ENCODE measurements at places on chromosomes 2 and 18.
A peak's percentile ranks its signal among the peaks of the same experiment; 100 is the strongest.

DNA sequence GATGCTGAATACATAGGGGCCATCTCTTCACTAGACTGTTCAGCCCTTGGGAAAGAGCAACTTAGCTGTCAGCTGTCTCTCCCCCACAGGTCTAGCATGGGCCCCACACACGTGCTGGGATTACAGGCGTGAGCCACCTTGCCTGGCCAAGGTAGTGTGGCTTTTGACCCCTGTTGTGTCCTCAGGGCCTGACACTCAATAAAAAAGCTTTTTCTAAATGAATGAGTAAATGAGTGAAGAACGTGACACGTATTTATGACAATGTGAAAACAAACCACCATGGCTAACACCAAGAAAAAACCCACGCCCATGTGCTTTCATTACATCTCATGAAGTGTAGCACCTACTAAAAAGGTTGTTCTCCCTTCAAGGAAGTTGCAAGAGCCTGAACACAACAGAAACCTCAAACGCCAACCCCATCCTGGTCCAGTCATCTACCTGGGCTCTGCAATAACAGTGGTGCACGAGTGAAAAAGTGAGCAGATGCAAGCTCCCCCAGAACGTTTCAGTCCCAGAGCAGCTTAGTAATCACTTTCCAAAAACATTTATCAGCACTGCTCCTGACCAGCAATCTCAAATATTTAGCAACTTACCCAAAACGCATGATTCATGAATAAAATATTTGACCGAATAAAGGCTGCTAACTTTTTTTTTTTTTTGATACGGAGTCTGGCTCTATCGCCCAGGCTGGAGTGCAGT lies 3.4 kb downstream of the WDFY1 start:
- DNase-seq, result no peak

DNA sequence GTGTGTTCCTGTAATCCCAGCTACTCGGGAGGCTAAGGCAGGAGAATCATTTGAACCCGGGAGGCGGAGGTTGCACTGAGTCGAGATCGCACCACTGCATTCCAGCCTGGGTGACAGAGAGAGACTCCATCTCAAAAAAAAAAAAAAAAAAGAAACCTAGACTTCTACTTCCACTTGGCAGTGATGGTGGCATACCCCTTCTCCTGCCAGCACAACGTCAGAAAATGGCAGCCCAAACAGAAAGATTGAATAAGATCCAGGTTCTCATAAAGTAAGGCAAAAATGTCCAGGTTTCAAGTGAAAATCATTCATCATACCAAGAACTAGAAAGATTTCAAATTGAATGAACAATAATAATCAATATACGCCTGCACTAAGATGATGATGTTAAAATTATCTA lies 15.4 kb upstream of the ESPNL start:
- no peak for DNase-seq

DNA sequence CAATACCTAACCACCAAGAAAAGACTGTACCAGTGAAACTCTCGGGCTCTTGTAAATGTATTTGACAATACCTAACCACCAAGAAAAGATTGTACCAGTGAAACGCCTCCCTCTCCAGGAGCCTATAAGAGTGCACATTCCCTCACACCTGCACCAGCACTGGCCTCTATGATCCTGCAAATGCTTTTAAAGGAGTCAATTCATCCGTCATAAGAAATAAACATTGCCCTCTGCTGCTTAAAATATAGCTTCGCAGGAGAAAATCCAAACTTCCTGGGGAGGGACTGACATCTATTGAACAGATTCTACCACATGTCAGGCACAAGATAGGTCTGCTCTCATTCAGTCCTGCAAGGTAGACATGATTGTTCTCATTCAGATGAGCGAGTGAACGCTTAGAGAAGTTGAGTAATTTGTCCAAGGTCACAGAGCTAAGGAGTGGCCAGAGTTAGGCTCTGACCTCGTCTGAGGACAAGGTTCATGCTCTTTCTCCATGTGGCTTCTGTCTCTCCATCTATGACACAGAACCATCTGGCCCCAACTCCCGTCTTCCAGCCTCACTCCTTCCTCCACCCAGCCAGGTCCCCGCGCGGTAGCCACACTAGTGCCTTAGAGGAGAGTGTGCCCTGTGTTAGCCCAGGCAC lies 38.7 kb downstream of the MCFD2 start:
- peak; percentile 68 for DNase-seq

DNA sequence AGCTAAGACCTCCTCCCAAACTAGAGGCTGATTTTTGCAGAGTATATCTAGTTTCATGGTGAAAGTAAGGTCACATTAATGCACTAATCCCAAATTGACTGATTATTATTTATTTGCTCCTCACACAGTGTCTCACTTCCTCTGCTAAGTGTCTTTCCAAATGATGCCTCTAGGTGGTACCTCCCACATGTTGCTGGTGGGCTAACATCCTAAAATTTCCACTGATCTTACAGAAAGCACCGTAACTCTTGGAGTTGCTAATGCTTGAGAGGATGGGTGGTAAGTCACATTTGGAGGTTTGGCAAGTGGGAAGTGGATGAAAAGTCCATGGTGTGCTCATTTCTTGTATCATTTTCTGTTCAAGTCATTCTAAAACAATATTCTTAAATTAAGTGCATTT lies 428.7 kb upstream of the GYPC start:
- no peak for DNase-seq

DNA sequence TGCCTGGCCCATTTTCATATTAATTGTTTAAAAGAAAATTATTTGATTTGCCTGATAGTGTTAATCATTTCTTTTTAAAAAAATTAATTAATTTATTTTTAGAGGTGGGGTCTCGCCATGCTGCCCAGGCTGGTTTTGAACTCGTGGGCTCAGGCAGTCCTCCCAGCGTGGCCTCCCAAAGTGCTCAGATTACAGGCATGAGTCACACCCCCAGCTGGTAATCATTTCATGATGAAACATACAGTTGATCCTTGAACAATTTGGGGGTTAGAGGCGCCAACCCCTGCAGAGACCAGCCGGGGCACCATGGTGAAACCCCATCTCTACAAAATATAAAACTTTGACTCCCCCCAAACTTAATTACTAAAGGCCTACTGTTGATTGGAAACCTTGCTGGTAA lies 7.9 kb downstream of the GPN1 start:
- no peak for DNase-seq

GRCh38 chr2:141440072-141440635 lies 690.7 kb downstream of the LRP1B start:
- no peak for DNase-seq

DNA sequence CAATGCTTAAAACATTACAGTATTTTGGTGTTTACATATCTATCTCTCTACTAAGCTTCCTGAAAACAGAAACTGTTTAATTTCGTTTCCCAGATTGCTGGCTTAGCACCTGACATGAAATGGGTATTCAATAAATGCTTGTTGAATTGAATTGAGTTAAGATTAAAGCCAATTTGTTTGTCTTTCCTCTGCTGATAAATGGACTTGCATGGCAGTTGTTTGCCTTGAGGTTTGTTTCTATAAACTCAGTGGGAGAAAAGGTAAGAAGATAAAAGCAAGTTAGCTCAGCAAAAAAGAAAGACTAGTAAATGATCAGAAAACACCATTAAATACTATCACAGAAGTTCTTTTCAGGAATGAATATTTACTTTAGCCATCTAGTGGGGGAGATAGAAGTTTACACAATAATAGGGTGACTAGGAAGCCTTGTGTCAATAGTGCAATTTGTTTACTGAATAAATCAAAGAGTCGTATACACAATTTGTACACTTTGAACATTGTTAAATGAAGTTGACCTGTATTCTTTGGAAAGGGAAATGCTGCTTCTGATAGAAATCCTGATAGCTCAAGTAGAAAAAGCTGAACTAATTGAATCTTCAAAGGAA lies 754.5 kb upstream of the FAM98A start:
- no peak for DNase-seq

DNA sequence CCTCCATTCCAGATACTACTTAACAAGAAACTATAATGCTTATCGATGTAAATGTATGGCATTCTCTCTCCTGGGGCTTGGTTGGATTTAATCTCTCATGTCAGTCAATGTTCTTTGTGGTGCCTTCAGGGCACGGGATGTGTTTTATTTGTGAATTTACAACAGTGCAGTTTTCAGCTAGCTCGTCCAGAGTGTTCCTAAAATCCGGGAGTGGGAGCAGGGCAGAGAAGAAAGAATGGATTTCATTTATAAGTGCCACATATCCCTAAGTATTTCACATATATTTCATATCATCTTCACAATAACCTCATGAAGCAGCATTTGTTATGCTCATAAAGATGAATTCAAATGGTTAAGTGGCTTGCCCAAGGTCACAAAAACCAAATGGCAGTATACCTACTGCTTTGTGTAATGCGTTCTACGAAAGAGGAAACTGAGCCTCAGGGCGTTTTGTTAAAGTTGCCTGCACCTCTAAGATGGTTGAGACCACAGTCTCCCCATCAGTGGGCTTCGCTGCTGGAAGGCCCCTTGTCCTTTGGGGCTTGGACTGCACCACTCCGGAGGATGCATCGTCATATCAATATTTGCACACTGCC lies 134.7 kb upstream of the MGAT5 start:
- DNase-seq, result no peak

GRCh38 chr2:37635504-37636380 lies 35.7 kb downstream of the CDC42EP3 start:
- DNase-seq, result no peak

DNA sequence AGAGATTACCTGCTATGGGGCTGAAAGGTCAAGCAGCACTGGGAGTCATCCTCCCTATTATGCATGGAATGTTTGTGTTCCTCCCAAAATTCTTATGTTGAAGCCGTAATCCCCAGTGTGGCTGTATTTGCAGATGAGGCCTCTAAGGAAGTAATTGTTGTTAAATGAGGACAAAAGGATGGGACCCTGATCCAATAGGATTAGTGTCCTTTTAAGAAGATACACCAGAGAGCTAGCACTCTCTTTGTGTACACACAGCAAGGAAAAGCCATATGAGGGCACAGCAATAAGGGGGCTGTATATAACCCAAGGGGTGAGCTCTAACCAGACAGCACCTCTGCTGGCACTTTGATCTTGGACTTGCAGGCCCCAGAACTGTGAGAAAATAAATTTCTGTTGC lies 18.3 kb downstream of the STAM2 start:
- DNase-seq, result no peak

DNA sequence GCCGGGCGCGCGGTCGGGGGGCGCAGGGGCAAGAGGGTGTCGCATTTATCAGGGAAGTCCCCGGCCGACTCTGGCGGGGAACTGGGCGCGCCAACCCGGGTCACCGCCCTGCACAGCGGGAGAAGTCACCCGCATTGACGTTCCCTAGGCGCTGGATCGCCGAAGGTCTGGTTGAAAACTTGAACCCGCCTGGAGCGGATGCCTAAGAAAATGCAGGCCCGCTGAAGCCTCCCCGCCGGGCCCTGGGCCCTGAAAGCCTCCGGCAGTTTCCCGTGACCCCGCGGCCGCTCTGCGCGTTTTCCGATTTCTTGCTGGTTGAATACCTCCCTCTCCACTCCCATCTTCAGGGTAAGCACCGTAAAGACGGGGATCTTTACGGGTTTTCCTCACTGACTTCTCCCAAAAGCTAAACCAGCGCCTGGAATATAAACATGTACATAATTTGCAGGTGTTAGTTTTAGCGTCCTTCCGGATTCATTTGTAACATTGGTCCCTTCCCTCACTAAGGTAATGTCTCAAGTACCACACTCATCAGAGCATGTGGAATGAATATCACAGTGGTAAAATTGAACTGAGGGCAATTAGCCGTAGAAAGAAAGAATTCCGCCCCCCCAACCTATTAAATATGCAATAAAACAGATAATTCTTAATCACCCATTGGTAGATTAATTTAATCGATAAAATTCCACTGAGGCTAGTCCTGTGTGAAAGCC lies 675 bp upstream of the SPIRE1 start:
- DNase-seq, result peak; percentile 28

GRCh38 chr2:40823478-40823877 lies 371.6 kb upstream of the SLC8A1 start:
- no peak for DNase-seq

DNA sequence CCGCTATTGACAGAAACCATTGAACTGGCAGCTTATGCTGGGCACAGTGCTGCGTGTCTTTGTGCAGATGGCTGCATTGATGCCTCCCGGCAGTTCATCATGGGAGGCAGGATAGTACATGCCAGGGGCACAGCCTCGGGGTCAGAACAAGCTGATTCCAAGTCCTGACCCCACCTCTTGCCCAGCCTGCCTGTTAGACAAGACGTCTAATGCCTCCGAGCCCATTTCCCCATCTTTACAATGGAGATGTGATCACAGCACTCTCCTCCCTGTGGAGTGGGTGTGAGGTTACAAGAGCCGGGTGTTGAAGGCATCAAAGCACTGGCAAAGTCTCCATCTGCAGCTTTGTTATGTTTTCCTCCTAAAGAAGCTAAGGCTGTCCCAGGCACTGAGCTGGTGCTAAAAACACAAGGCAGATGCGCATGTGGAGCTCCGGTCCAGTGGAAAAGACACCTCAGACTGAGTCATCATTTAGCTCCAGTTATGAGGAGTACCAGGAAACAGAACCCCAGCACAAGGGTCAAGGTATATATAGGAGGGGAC lies 125.7 kb upstream of the EPAS1 start:
- DNase-seq, result no peak

DNA sequence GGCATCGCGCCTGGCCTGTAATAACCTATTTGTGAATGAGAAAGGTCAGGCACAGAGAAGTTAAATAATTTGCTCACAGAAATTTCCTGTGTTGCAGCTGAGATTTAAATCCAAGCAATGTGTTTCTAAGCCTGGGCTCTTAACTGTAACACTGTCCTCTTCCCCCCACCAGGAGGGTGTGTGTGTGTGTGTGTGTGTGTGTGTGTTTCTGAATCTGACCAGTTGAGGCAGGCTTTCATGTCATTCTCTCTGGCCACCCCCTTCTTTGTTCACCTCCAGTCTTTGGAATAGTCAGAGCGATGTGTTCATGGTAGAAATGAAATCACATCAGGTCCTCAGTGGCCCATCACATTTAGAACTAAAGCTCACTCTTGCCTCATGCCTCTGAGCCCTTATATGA lies 81.2 kb downstream of the NEDD4L start:
- no peak for DNase-seq

- peak; percentile 13 for DNase-seq
Observed at GRCh38 chr2:51638811-51639210, 606.9 kb upstream of the NRXN1 start.

GRCh38 chr2:41741951-41742595 lies 305.7 kb upstream of the PKDCC start:
- peak; percentile 14 for DNase-seq

DNA sequence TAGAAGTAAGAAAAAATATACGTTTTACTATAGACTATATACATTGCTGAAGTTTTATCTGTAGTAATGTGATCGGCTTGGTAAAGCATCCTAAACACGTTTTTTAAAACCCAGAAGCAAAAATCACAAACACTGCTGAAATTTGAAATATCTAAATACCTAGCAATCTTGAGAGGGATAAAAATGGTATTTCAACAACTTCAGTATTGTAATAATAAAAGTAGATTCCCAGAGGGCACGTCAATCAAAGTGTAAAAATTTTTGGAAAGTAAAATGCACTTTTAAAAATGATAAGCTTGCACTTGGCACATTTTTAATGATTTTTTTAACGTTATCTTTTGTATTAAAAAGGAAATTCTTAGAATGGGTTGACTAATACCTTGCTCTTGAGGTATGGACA lies 1.6 kb downstream of the ZC3H6 start:
- no peak for DNase-seq

Data from COR-L47 (cell line).